ENCODE measurements at places on chromosomes 4 and X.

GRCh38 chr4:6953751-6954380 lies 44.2 kb downstream of the TBC1D14 start:
- DNase-seq = no peak

- DNase-seq = no peak
These were observed 101.2 kb upstream of the KLF3 start for GRCh38 chr4:38562751-38563198.

- DNase-seq = no peak
These were observed 45.8 kb downstream of the BCORL1 start for GRCh38 chrX:130028196-130028595.

DNA sequence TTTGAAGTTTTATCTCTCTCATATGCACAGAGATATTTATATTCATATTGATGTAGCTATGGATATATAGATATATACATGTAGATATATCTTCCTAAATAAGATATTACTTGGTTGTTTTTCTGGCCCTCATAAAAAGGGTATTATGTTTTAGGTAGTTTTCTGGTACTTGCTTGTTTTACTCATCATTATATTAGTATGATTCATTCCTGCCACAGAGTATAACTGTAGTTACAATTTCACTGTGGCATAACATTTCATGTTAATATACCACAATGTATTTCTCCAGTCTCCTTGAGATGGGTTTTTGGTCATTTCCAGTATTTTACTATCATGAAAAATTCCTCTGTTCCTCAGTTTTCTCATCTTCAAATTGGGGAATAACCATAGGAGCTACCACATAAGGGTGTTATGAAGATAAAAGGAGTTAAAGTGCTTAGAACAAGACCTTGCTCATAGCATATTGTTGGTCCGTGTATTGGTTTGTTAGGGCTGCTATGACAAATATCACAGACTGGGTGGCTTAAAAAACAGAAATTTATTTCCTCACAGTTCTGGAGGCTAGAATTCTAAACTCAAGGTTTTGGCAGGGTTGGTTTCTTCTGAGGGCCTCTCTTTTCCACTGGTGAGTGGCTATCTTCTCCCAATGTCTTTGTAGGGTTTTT lies 129.7 kb downstream of the TMEM164 start:
- no peak for DNase-seq

DNA sequence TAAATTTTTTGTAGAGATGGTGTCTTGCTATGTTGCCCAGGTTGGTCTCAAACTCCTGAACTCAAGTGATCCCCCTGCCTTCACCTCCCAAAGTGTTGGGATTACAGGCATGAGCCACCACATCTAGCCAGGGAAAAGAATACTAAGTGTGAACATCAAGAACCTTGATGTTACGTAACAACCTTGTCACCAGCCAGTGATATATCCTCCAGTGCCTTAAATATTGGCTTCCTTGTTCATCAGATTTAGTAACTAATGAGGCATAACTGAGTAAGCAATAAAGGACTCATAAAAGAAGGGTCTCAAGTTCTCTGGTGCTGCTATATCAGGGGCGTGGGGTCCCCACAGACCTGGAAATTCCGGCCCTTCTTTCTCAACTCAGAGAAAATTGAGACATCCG lies 60.5 kb upstream of the ENPEP start:
- DNase-seq = peak; percentile 16

DNA sequence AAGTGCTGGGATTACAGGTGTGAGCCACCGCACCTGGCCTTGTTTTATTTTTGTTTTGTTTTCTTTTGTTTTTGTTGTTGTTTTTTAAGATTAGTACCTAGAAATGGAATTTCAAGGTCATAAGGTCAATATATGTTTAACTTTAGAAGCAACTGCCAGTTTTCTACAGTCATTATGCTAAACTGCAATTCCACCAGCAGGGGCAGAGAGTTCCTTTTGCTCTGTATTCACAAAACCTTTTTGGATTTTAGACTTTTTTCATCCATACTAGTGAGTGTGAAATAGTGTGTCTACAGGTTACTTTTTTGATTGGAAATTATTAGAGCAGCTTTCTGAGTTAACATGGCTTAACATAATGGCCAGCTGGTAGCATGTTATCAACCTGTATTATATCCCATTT lies 580.6 kb downstream of the TRIML1 start:
- no peak for DNase-seq

- DNase-seq = no peak
These were observed 27.1 kb downstream of the CENPE start for GRCh38 chr4:103171006-103171405.
